ACHN (cell line): ENCODE measurements at places on chromosomes 5 and 9.

GRCh38 chr5:61114441-61114840, 47.8 kb downstream of the SMIM15 start:
- no peak for DNase-seq

- DNase-seq, result no peak
Measured at GRCh38 chr5:168329302-168329701, 37.9 kb downstream of the WWC1 start.

- peak; percentile 64 for DNase-seq
Measured at GRCh38 chr5:55533521-55534435, 986 bp downstream of the PLPP1 start.

- DNase-seq, result no peak
Measured at GRCh38 chr5:1193591-1193985, 7.8 kb upstream of the SLC6A19 start.

- no peak for DNase-seq
Measured at GRCh38 chr9:15635752-15636151, 82.9 kb downstream of the CCDC171 start.

DNA sequence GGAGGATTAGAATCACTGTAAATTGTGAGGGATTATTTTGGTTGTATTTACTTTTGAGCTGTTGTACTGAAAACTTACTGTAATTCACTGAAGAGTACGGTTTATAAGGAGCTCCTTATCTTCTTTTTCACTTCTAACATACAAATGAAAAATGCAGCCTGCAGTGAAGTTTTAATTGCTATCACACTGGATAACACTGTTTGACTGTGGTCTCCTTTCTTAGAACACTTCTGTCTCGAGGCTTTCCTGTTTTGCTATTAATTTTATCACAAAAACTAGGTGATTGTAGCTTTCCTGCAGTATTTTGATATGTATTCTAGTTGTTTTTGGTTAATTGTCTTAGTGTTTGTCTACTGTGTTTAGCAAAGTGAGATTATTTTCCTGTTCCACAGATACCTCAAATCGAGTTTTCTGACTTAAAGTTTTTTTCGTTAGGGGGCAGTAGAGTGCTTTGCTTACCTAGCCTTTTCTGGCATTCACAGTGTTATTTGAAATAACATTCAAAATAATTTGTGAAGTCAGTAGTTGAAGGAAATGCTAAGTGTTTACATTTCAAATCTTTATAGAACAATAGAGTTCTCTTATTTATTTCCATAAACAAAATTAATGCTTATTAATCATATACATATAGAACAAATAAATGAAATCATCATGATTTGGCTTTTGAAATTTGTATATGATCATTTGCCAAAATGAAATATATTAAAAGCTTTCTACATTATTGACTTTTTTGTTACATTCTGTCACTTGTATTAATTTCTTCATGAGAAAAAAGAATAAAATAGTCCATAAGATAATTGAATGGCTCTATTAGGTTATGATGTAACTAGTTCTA, 52.9 kb downstream of the COMMD10 start:
- DNase-seq, result peak; percentile 71

- DNase-seq, result no peak
Measured at GRCh38 chr9:86454701-86455615, 100.7 kb upstream of the TUT7 start.

GRCh38 chr5:132674671-132675506, 1.1 kb downstream of the IL4 start:
- peak; percentile 58 for DNase-seq

GRCh38 chr5:89733772-89734171, 675.8 kb downstream of the CETN3 start:
- no peak for DNase-seq

GRCh38 chr5:149617760-149618306, 36.5 kb downstream of the ARHGEF37 start:
- peak; percentile 33 for DNase-seq

GRCh38 chr5:101009758-101010519, 106.9 kb upstream of the ST8SIA4 start:
- no peak for DNase-seq

GRCh38 chr5:58457050-58457449, 2.8 kb downstream of the PLK2 start:
- DNase-seq, result peak; percentile 48

- peak; percentile 69 for DNase-seq
Measured at GRCh38 chr5:171647043-171647903, 138.3 kb upstream of the SMIM23 start.

DNA sequence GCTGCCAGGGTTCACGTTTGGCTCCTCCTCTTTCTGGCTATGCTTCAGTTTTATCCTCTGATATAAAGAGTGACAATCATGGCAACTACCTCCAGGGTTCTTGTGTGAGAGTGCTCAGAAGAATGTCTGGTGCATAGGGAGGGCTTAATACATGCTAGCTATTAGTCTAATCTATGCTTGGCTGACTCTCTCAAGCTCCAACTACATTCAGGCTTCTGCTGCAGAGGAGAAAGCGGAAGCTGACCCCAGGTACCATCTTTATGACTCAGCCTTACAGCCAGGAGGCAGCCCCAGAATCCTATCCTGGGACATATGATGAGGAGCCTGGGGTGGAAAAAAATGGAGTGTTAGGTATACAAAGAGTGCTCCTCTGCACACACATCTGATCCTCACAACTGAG, 32.1 kb upstream of the RASGRF2 start:
- no peak for DNase-seq

DNA sequence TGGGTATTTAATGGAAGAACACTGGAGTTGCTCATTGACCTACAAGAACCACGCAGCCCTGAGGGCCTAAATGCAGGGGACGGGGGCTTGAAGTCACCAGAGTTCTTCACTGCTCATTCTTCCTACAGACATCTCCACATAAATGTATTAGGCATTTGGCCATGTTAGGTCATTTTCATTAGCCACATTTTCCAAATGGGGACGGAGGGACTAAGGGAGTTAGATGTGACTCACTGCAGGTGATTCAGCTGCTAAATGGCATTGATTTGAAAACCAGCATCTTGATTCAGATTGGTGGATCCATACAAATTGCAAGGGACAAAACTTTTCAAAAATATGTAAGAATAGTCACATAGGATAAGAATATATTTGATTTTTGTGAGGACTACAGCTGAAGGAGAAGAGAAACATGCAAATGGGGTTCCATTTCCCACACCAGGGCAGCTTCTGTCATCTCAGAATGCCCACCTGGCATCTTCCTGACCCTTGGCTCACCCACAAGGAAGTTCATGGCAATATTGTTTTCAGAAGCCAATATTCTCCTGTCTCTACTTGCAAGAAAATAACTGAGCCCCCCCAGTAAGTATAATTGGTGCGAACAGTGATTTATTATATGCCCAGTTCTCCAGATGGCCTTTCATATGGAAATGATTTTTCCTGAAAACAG, 264.8 kb downstream of the DOCK8 start:
- DNase-seq, result peak; percentile 19

- DNase-seq, result peak; percentile 87
Measured at GRCh38 chr9:116499986-116500871, 186.9 kb upstream of the TRIM32 start.
